ENCODE measurements at places on chromosomes 13 and 19. TPM values are rescaled to one million over a fixed set of nuclear protein-coding genes. Genes with fewer than 3 reads are reported as not detected.
A peak's percentile ranks its signal among the peaks of the same experiment; 100 is the strongest.

- H3K36me3 ChIP-seq, result no peaks in the 10 kb centered on the region
- no peaks in the 10 kb centered on the region for H3K4me1 ChIP-seq
- no peak for DNase-seq
- no peak overlapping the region for H3K4me3 ChIP-seq
Observed at GRCh38 chr13:102983496-102983895, 82.7 kb downstream of the SLC10A2 start.

- H3K36me3 ChIP-seq, result no peaks in the 10 kb centered on the region
- no peak for DNase-seq
- H3K27me3 ChIP-seq, result no peaks in the 10 kb centered on the region
- no peak overlapping the region for H3K4me3 ChIP-seq
Observed at GRCh38 chr13:51331354-51331861, 8.1 kb upstream of the SERPINE3 start.

DNA sequence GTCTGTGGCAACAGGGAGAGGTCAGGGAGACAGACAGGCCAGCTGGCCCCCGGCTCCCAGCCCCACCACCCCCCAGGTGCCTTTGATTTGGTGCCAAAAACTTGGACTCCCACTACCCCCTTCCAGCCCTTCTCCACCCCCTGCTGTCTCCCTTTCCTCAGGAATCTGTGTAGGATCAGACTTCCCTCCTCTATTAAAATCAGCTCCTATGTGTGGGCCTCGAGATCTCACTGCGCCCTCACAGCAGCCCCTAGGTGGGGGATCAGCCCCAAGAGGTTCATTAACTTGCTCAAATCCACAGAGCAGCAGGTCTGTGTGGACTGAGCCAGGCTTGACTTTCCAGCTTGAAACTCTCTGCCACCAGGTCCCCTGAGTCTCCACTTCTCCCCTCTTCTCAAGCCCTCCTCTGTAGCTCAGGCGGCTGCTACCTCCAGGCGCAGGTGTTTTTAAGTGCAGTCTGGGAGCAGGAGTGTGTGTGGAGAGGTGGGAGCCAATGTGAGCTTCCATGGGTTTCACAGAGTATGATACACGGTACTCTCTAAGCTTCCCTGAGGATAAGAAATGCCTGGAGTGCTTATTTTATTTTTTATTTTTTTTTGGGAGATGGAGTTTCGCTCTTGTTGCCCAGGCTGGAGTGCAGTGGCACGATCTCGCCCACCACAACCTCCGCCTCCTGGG lies 1.7 kb downstream of the GAPDHS start:
- H3K27me3 ChIP-seq, result peaks cover 4% of the 10 kb centered on the region
- no peak for DNase-seq
- H3K4me3 ChIP-seq, result no peak overlapping the region

DAND5 gene
- 0.23 TPM for total RNA-seq

TMEM86B gene
- total RNA-seq, result 1.0 TPM

N4BP2L1 gene
- total RNA-seq, result 5.3 TPM

TMEM238 gene
- total RNA-seq, result 18.5 TPM

LRCH1 gene
- 4.2 TPM for total RNA-seq

GRCh38 chr19:1374250-1374577 lies 9.5 kb upstream of the NDUFS7 start:
- DNase-seq, result no peak
- H3K36me3 ChIP-seq, result peaks cover 3% of the 10 kb centered on the region
- H3K4me3 ChIP-seq, result no peak overlapping the region
- peak overlapping the region; percentile 73 for H3K27ac ChIP-seq

HOMER3 gene
- 5.2 TPM for total RNA-seq

ZNF66 gene
- total RNA-seq, result 2.2 TPM

PTPRH gene
- total RNA-seq, result 5.1 TPM

ADGRE2 gene
- total RNA-seq, result 3.1 TPM

DNA sequence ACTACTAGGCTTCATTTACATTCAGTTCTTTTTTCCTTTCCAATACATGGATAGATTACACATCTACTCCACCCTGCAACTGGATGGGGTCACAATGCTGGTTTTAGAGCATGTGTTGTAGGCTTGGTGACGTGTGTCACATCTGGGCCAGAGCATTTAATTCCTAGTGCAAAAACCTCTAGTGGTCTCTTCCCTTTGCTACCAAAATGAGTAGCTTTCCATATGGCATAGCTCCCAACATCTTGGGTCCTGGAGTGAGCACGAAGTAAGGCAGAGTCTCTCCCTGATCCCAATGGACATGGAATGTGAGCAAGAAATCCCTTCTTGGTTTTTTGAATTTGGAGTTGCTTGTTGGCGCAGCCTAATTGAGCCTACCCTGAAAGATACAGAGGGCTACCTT lies 51.7 kb downstream of the TNFSF11 start:
- no peak for DNase-seq
- no peaks in the 10 kb centered on the region for H3K27me3 ChIP-seq
- no peaks in the 10 kb centered on the region for H3K36me3 ChIP-seq
- no peak overlapping the region for H3K4me3 ChIP-seq
- H3K27ac ChIP-seq, result no peak overlapping the region

- H3K4me1 ChIP-seq, result peaks cover under 1% of the 10 kb centered on the region
- no peak overlapping the region for H3K4me3 ChIP-seq
- DNase-seq, result no peak
- H3K27ac ChIP-seq, result no peak overlapping the region
- H3K36me3 ChIP-seq, result no peaks in the 10 kb centered on the region
Observed at GRCh38 chr13:112908342-112908741, 60.7 kb upstream of the MCF2L start.

GAPDHS gene
- not detected for total RNA-seq

DNA sequence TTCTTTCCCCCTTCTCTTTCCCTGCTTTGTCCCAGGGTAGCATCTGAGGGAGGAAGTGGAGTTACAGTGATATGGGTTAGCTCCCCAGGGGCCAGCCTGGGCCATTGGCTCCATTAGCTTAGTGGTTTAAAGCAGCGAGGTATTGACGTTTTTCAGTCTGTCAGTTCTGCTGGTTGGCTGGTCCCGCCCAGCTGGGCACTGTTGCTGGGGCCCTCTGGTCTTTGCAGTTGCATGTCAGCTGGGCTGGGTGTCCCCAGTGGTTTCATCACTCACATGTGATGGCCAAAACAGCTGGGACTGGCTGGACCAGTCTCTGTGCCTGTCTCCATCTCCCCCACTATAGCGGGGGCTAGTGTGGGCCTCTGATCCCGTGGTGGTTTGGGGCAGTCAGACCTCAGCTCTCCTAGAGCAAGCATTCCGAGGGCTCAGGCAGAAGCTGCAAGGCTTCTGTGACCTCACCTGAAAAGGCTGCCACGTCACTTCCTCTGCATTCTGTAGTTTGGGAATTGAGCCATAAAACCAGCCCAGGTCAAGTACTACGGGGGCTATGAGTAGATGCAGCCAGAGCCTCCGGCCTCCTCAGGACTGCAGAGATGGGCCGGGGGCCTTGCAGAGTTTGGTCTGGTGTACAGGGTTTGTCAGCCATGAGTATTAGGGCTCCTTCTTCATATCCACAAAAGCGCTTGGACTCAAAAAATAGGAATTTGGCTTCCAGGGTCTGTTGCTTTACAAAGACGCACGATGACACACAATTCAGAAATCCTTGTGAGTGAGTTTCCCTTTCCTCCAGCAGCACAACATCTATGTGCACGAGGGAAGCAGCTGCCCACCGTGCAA lies 30.0 kb downstream of the TSSK6 start:
- no peaks in the 10 kb centered on the region for H3K36me3 ChIP-seq
- H3K4me1 ChIP-seq, result peaks cover 31% of the 10 kb centered on the region

SLC25A41 gene
- total RNA-seq, result 0.14 TPM

GRCh38 chr13:45850027-45850613 lies 1.4 kb downstream of the SIAH3 start:
- no peak overlapping the region for H3K4me3 ChIP-seq
- no peaks in the 10 kb centered on the region for H3K4me1 ChIP-seq
- no peak for DNase-seq

DNA sequence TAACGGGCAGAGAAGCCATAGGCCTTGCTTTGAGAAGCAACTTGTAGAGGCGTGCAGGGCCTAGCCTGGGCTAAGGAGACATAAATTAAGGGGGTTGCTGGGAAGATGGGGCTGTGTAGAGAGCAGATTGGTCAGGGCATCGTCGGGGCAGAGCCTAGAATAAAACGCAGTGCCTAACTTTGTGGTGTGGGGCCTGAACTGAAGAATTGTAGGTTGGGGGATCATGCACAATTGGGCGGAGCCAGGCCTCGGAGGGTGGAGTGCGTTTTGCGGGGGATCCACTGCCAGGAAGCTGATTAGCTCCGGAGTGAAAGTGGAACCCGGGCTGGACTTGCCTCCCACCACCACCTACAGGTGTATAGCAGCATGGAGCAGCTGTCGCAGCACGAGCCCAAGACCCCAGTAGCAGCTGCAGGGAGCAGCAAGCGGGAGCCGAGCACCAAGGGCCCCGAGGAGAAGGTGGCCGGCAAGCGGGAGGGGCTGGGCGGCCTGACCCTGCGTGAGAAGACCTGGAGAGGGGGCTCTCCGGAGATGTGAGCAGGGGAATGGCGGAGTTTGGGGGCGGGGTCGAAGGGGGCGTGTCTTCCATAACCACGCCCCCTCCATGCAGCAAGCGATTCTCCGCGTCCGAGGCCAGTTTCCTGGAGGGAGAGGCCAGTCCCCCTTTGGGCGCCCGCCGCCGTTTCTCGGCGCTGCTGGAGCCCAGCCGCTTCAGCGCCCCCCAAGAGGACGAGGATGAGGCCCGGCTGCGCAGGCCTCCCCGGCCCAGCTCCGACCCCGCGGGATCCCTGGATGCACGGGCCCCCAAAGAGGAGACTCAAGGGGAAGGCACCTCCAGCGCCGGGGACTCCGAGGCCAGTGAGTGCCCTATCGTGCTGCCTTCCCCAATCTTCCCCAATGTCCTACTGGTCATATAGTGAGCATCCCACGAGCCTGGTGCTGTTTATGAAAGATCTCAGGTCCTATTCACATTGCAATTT lies 13.8 kb downstream of the DNASE2 start:
- no peaks in the 10 kb centered on the region for H3K4me1 ChIP-seq
- DNase-seq, result peak; percentile 79
- H3K36me3 ChIP-seq, result no peaks in the 10 kb centered on the region
- no peak overlapping the region for H3K27ac ChIP-seq

TNFSF11 gene
- total RNA-seq, result not detected

DNA sequence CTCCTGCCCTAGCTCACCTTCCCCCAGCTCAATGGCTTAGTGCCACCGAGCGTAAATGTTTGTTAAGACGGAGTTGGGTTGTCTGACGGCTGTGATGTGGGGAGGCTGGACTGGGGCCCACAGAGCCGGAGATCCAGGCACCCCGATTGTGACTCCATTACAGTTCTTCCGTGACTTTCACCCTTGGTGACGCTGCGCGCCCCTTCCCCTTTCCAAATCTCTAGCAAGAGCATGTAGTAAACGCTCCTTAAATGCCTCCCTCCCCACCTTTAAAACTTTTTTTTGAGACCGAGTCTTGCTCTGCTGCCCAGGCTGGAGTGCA lies 829 bp downstream of the REEP6 start:
- no peak overlapping the region for H3K27ac ChIP-seq
- no peak overlapping the region for H3K4me3 ChIP-seq
- no peaks in the 10 kb centered on the region for H3K27me3 ChIP-seq
- DNase-seq, result peak; percentile 52
- H3K4me1 ChIP-seq, result no peaks in the 10 kb centered on the region

GRCh38 chr19:4908781-4909155 lies 533 bp upstream of the UHRF1 start:
- H3K4me3 ChIP-seq, result no peak overlapping the region
- peaks cover 11% of the 10 kb centered on the region for H3K4me1 ChIP-seq
- H3K27me3 ChIP-seq, result no peaks in the 10 kb centered on the region
- no peak overlapping the region for H3K27ac ChIP-seq
- H3K36me3 ChIP-seq, result no peaks in the 10 kb centered on the region

DNA sequence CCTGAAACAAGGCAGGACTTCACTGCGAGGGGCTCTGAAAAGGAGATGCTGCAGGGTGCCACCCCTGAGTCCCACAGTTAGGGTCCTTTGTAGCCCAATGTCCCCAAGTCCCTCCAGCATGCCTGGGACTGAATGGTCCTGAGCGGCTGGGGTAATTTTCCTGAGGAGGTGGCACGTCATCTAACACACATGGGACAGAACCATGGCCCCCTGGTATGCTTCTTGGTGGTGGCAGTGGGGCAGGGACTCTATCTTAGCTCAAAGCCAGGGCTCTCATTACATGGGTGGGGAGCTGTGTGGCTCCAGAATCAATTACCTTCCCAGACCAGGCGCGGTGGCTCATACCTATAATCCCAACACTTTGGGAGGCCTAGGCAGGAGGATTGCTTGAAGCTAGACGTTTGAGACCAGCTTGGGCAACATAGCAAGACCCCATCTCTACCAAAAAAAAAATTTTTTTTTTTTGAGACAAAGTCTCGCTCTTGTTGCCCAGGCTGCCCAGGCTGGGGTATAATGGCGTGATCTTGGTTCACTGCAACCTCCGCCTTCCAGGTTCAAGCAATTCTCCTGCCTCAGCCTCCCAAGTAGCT lies 7.9 kb upstream of the SLC7A9 start:
- no peaks in the 10 kb centered on the region for H3K36me3 ChIP-seq
- no peak overlapping the region for H3K27ac ChIP-seq
- no peaks in the 10 kb centered on the region for H3K4me1 ChIP-seq
- H3K27me3 ChIP-seq, result no peaks in the 10 kb centered on the region
- no peak overlapping the region for H3K4me3 ChIP-seq
- no peak for DNase-seq

DNA sequence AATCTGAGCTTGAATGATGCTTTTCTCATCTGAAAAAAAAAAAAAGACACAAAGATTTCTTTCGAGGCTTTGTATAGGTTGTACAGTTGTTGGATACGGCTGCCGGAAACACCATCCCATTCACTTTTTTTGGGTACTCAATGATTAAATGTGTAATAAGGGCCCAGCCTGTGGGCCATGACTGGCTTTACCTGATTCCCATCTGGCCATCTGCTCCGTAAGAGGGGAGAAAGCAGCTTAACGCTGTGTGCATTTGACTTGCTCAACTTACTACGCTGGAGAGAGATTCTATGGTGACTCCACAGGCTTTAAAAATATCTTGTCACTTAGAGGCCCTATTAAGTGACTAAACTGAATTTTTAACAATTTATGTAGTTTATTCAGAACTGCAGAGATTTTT lies 731 bp downstream of the ZNF558 start:
- no peak for DNase-seq
- H3K36me3 ChIP-seq, result no peaks in the 10 kb centered on the region
- H3K27ac ChIP-seq, result no peak overlapping the region
- no peaks in the 10 kb centered on the region for H3K27me3 ChIP-seq
- H3K4me3 ChIP-seq, result peak overlapping the region; percentile 78

DNA sequence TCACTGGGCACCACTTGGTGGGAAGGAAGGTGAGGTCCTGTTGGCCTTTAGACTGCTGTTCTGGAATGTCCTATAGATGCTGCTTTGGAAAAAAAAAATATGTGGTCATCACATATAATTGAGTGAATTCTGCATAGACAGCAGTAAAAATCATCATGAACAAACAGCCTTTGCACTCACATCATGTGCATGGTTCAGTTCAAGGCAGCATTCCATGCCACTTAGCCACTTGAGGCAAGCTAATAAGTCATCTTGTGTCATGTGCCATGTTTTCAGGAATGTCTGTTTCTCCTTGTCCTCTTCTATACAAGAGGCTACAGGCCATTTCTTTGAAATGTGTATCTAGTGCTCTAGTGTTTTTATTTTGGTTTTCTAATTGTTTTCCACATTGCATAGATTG lies 43.9 kb upstream of the TSC22D1 start:
- no peaks in the 10 kb centered on the region for H3K36me3 ChIP-seq
- H3K4me3 ChIP-seq, result no peak overlapping the region
- H3K27me3 ChIP-seq, result no peaks in the 10 kb centered on the region
- no peak overlapping the region for H3K27ac ChIP-seq

- peak; percentile 75 for DNase-seq
- H3K27me3 ChIP-seq, result peaks cover 4% of the 10 kb centered on the region
- peaks cover 10% of the 10 kb centered on the region for H3K4me1 ChIP-seq
Observed at GRCh38 chr19:40221858-40222619, 3.9 kb upstream of the TTC9B start.

- H3K27me3 ChIP-seq, result no peaks in the 10 kb centered on the region
- no peak for DNase-seq
- H3K4me3 ChIP-seq, result no peak overlapping the region
- no peaks in the 10 kb centered on the region for H3K36me3 ChIP-seq
- H3K4me1 ChIP-seq, result no peaks in the 10 kb centered on the region
Observed at GRCh38 chr13:102580552-102581169, 16.1 kb upstream of the TPP2 start.
